ENCODE measurements at places on chromosomes 11 and 22.

- no peaks in the 10 kb centered on the region for H3K36me3 ChIP-seq
- no peaks in the 10 kb centered on the region for H3K4me1 ChIP-seq
- H3K4me3 ChIP-seq = no peak overlapping the region
- H3K27me3 ChIP-seq = no peaks in the 10 kb centered on the region
- no peak for DNase-seq
Measured at GRCh38 chr11:92045301-92045700, 179.3 kb upstream of the FAT3 start.

GRCh38 chr11:31813391-31814175, 2.5 kb upstream of the PAX6 start:
- no peak for DNase-seq
- peaks cover 96% of the 10 kb centered on the region for H3K4me1 ChIP-seq

DNA sequence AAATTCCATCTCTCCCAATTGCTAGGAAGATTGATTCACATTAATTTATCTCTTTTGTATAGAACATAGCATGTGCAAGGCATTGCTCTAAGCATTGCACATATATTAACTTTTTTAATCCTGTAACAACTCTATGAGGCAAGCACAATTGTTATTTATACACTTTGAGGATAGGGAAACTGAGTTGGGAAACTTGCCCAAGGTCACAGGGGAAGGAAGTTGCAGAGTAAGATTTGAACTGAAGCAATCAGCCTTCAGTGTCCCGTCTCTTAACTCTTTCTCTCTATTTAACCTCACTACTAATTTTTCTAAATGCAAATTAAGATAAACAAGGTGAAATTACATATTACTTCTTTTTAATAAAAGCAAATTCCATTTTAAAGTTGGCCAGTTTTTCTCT, 22.2 kb downstream of the OR56B4 start:
- H3K36me3 ChIP-seq = no peaks in the 10 kb centered on the region
- no peak overlapping the region for H3K27ac ChIP-seq
- H3K4me1 ChIP-seq = no peaks in the 10 kb centered on the region
- no peak overlapping the region for H3K4me3 ChIP-seq
- no peak for DNase-seq
- H3K27me3 ChIP-seq = no peaks in the 10 kb centered on the region

GRCh38 chr11:27681664-27682063, 18.6 kb downstream of the BDNF start:
- H3K36me3 ChIP-seq = no peaks in the 10 kb centered on the region
- no peak for DNase-seq
- no peak overlapping the region for H3K27ac ChIP-seq
- no peak overlapping the region for H3K4me3 ChIP-seq
- no peaks in the 10 kb centered on the region for H3K27me3 ChIP-seq

GRCh38 chr11:67630943-67631331, 1.2 kb upstream of the NUDT8 start:
- no peak for DNase-seq
- peaks cover 22% of the 10 kb centered on the region for H3K4me1 ChIP-seq
- H3K4me3 ChIP-seq = peak overlapping the region; percentile 90
- H3K27ac ChIP-seq = peak overlapping the region; percentile 92

DNA sequence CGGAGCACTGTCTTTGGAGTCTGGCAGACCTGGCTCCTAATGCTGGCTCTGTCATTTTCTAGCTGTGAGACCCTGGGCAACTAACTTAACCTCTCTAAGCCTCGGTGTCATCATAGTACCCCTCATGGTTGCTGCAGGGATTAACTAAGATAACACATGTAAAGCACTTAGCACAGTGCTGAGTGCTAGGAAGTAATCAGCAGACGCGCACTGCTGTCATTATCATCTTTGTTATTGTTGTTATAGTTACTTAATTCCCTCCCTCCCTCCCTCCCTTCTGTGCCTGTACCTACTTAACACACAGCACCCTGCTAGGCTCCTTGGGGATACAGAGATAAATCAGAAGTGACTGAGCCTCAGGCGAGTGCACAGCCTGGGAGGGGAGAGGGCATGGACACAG, 104.7 kb upstream of the PITPNB start:
- peaks cover 6% of the 10 kb centered on the region for H3K4me1 ChIP-seq
- H3K27me3 ChIP-seq = no peaks in the 10 kb centered on the region
- no peaks in the 10 kb centered on the region for H3K36me3 ChIP-seq
- H3K27ac ChIP-seq = no peak overlapping the region
- peak; percentile 12 for DNase-seq
- no peak overlapping the region for H3K4me3 ChIP-seq

DNA sequence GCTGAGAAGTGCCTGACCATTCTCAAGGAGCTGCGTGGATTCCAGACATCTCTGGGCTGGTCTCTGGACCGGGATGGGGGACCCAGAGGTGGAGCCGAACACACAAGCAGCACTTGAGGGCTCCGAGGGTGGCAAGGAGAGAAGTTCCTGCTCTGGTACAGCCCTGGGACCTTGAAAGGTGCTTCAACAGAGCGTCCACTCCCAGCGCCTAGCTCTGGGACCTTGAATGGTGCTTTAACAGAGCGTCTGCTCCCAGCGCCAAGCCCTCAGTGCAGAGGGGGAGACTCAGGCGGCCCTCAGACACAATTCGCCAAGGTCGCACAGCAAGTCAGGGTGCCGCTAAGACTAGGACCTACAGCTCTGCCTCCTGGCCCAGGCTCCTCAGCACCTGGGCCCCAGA, 10.6 kb upstream of the NPAS4 start:
- H3K36me3 ChIP-seq = no peaks in the 10 kb centered on the region
- no peak overlapping the region for H3K27ac ChIP-seq
- no peak overlapping the region for H3K4me3 ChIP-seq
- peaks cover 14% of the 10 kb centered on the region for H3K4me1 ChIP-seq
- peaks cover 34% of the 10 kb centered on the region for H3K27me3 ChIP-seq
- no peak for DNase-seq

GRCh38 chr11:72136684-72137262, 1.2 kb downstream of the FOLR3 start:
- H3K4me1 ChIP-seq = no peaks in the 10 kb centered on the region
- no peaks in the 10 kb centered on the region for H3K36me3 ChIP-seq
- no peak overlapping the region for H3K4me3 ChIP-seq

DNA sequence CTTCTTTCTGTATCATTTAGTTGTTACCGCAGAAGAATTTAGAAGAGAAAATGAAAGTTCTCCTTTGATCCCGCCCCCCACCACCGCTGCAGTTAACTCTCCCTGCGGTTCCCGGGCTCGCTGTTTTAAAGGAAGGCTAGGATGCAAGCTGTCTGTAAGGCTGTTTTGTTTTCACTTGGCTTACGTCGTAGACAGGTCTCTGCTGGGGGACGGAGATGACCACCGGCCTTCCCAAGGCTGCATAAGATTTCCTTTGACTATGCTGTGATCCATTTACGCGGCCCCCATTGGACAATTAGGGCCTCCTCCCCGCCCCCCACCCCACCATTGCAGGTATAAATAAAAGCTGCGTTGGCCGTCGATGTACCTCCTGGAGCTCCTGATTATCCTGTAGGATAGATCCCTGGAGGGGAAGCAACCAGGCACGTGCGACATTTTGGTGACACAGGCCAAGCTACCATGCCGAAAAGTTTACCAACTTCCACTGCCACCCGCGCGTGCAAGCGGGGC, 1.4 kb upstream of the CPT1A start:
- peak; percentile 35 for DNase-seq
- H3K4me1 ChIP-seq = peaks cover 59% of the 10 kb centered on the region
- no peaks in the 10 kb centered on the region for H3K36me3 ChIP-seq
- no peaks in the 10 kb centered on the region for H3K27me3 ChIP-seq

GRCh38 chr11:118901494-118902335, 18.0 kb downstream of the CXCR5 start:
- peaks cover 93% of the 10 kb centered on the region for H3K36me3 ChIP-seq
- no peak overlapping the region for H3K4me3 ChIP-seq
- DNase-seq = no peak
- no peak overlapping the region for H3K27ac ChIP-seq
- peaks cover 45% of the 10 kb centered on the region for H3K4me1 ChIP-seq
- no peaks in the 10 kb centered on the region for H3K27me3 ChIP-seq

DNA sequence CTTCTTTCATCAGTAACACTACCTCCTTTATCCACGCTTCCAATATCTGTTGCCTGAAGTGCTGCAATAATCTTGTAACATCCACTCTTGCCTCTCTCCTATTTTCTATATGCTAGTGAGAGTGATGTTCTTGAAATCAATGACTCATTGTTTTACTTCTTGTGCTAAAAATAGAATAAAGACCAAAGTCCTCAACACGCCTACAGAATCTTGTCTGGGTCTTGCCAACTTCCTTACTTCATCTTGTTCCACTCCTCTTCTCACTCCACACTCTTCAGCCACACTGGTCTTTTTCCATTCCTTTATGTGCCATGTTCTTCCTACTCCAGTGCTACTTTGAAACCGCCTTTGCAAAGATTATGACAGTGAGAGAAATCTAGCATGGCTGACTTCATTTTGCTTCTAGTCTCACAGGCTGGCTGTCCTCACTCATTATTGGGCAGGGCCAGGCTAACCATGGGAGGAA, 136.4 kb downstream of the CCDC81 start:
- DNase-seq = no peak
- no peaks in the 10 kb centered on the region for H3K27me3 ChIP-seq
- no peak overlapping the region for H3K27ac ChIP-seq
- H3K4me3 ChIP-seq = no peak overlapping the region

DNA sequence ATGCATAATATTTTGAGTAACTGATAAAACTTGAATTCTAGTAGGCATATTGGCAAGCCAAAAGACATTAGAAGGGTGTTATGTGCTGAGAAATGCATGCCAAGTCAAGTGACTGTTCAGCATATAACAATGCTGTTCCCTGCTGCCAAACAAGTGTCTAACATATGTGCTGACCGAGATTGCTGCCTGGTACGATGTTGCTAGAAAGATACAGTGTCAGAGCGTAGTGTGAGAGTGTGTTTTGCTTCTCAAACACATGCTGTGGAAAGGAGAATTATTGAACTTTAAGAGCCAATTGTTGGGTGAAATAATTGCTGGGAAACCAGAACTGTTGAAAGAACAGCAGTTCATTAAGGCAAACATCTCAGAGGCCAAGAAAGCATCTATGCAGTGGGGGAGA, 71.3 kb upstream of the GRIA4 start:
- H3K4me3 ChIP-seq = no peak overlapping the region
- no peak for DNase-seq
- no peaks in the 10 kb centered on the region for H3K36me3 ChIP-seq

GRCh38 chr11:8403310-8403709, 139.6 kb upstream of the LMO1 start:
- no peaks in the 10 kb centered on the region for H3K4me1 ChIP-seq
- H3K4me3 ChIP-seq = no peak overlapping the region
- H3K36me3 ChIP-seq = no peaks in the 10 kb centered on the region
- H3K27me3 ChIP-seq = no peaks in the 10 kb centered on the region

- no peak for DNase-seq
- H3K27ac ChIP-seq = no peak overlapping the region
- no peak overlapping the region for H3K4me3 ChIP-seq
- no peaks in the 10 kb centered on the region for H3K27me3 ChIP-seq
Measured at GRCh38 chr11:12084256-12084655, 26.1 kb upstream of the MICAL2 start.

GRCh38 chr11:116513894-116514293, 258.9 kb downstream of the BUD13 start:
- DNase-seq = no peak
- H3K27me3 ChIP-seq = peaks cover 11% of the 10 kb centered on the region
- no peaks in the 10 kb centered on the region for H3K4me1 ChIP-seq
- H3K27ac ChIP-seq = no peak overlapping the region

DNA sequence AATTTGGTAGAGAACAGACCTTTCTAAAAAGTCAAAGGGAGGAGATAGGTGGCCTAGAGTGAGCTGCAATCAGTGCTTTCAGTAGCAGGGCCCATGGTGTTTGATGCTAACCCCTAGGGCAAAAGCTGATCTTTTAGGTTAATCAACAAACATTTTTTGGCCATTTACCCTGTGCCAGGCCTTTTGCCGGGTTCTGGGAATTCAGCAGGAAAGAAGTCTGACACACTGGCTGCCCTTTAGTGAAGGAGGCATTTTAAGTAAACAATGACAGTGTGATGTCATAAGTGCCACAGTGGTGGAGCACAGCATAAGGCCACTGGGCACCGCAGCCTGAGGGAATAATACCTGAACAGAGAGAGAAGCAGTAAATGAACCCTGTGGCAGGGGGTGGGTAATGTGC, 29.0 kb downstream of the C22orf31 start:
- no peak overlapping the region for H3K4me3 ChIP-seq
- H3K36me3 ChIP-seq = no peaks in the 10 kb centered on the region
- no peak overlapping the region for H3K27ac ChIP-seq

GRCh38 chr11:132073787-132074186, 703.4 kb downstream of the NTM start:
- no peaks in the 10 kb centered on the region for H3K36me3 ChIP-seq
- H3K27me3 ChIP-seq = no peaks in the 10 kb centered on the region
- H3K4me1 ChIP-seq = no peaks in the 10 kb centered on the region
- no peak for DNase-seq
- H3K27ac ChIP-seq = no peak overlapping the region

DNA sequence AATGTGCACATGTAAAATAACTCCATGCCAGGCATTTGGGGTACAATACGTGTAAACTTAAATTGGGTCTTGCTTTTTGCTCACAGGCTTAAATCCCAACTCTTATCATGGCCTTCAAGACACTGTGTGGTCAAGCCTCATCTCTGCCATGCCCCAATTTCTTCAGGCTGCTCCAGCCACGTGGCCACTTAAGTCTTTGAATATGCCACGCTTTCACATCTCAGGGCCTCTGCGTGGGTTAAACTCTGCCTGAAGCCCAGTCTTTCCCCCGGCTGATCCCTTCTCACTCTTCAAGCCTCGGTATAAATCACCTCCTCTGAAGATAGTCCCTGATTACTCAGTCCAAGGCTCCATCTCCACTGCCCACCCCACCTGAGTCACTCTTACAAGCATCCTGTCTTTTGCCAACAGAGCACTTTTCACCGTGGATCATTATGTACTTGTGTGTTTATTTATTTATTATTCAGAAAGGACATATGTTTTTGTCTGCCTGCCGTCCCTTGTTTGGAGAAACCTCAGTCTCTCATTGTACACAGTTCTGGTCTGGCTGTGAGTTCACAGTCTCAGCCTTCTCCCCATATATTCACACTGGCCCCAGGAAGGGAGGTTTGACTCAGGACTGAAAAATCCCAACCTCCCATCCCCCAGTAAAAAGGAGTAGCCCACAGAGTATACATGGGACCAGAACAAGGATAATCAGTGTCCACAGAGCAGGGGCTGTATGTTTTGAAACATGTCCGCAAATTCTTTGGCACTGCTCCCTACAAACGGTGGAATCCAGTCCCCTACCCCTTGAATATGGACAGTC, 344.7 kb downstream of the MN1 start:
- no peaks in the 10 kb centered on the region for H3K27me3 ChIP-seq
- H3K36me3 ChIP-seq = no peaks in the 10 kb centered on the region
- no peak for DNase-seq
- H3K27ac ChIP-seq = no peak overlapping the region
- H3K4me3 ChIP-seq = no peak overlapping the region
- H3K4me1 ChIP-seq = no peaks in the 10 kb centered on the region

Data from CD4-positive, alpha-beta T cell (primary cell).